RPMI8226 (cell line): ENCODE measurements at places on chromosomes 1 and 21.

DNA sequence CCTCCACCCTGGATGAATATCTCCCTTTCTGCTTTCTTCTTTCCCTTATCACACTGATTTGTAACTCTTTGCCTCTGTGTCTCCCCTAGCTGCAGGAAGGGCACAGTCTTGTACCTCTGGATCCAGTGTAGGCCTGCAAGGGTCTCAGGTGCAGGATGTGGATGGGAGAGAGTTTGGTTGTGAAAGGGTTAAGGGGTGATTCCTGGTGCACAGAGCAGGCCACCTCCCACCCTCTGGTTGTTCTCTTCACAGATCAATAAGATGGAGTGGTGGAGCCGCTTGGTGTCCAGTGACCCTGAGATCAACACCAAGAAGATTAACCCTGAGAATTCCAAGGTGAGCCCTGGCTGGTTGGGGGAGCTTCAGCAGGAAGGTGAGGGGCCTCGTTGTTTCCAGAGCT is 15.1 kb downstream of the KDF1 start:
- no peak for DNase-seq

DNA sequence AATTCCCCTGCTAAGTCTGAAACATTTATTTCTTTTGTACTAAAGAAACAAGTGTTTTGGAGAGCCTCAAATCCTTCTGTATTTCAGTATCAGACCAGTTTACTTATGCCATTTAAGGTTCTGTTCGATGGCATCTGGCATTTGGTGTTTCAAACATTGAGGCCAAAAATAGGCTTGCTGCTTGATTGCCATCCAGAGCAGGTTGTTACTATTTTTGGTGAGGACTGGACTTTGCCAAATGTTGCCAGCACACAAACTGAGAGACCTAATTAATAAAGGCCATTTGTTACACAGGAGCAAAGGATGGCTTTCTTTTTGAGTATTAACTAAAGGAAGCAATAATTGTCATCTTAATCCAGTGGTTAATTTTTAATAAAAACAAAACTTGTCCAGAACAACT is 26.2 kb downstream of the VPS45 start:
- no peak for DNase-seq

GRCh38 chr21:16004086-16004485 is 274.3 kb downstream of the USP25 start:
- DNase-seq = no peak

GRCh38 chr1:20233866-20234265 is 47.5 kb upstream of the PLA2G2C start:
- DNase-seq = no peak

- no peak for DNase-seq
Observed at GRCh38 chr1:28326984-28327383, 1.9 kb upstream of the MED18 start.

DNA sequence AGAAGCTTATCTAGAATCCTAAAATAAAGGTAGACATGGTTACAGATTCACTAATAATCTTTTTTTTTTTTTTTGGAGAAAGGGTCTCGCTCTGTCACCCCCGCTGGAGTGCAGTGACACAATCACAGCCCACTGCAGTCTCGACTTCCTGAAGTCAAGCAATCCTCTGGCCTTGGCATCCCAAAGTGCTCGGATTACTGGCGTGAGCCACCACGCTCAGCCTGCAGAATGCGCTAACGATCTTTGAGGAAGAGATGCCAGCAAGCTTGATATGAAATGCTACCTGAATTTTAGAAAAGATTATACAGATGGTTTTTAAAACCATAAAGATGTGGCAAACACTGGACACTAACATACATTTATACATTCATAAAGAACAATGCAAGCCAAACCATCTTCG is 4.1 kb upstream of the GNPAT start:
- no peak for DNase-seq
